ENCODE measurements at places on chromosomes 5 and 9.

GRCh38 chr9:20573023-20573422, 49.3 kb downstream of the MLLT3 start:
- DNase-seq: no peak

- DNase-seq: no peak
Observed at GRCh38 chr5:21140987-21141386, 1153.0 kb upstream of the CDH18 start.

GRCh38 chr5:76325326-76325725, 77.8 kb upstream of the IQGAP2 start:
- no peak for DNase-seq

DNA sequence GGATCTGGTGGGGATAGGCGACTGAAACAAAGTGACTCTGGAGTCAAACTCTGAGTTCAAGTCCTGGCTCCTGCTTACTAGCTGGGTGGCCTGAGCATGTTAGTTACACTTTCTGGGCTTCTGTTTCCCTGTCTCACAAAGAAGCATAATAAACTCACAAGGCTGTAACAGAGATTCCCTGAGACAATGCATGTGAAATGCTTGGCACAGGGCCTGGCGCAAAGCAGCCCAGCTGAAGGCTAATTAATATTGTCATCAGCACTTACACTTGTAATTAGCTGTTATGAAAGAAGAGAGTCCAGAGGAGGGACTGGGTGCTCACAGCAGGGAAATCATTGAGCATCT, 64.1 kb upstream of the SPOCK1 start:
- no peak for DNase-seq

- no peak for DNase-seq
Observed at GRCh38 chr9:92455217-92455616, 27.1 kb downstream of the ASPN start.

DNA sequence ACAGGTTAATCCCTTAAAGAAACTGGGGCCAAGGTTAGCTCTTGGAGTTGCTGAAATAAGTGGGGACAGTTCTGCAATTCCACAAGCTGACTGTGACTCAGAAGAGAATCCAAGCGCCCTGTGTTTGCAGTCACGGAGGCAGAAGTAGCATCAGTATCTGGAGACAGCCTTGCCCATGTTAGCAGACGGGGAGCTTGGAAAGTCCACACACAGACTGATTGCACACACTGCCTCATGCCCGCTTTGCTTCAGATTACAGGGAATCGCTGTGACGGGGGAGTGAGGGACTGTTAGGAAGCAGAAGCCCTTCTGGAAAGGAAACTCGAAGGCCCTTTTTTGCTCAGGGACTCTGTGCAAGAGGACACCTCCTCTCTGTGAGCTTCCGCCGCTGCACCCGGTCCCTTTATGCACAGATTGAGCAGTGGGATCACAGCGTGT, 30.9 kb upstream of the PPP1R26 start:
- DNase-seq: no peak

- no peak for DNase-seq
Observed at GRCh38 chr5:138927979-138928378, 52.8 kb upstream of the LRRTM2 start.

GRCh38 chr5:150765011-150765798, 6.4 kb upstream of the DCTN4 start:
- DNase-seq: no peak

DNA sequence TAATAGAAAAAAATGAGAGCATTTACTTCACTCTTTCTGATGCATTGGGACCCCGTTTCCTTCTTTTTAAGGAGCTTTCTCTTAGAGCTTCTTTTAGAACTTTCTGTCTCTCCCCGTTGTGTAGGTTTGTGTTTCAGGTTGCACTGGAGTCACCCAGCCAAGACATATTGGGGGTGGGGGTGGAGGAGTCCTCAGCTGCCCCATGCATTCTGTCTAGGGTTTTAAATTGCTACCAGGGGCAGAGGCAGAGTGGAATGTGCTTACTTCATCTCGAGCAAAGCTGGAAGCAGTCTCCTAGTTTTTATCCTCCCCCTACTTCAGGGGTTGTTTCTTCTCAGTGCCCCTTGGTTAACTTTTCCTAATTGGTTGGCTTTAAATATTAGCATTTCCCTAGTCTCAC, 9.4 kb downstream of the OR2K2 start:
- no peak for DNase-seq

DNA sequence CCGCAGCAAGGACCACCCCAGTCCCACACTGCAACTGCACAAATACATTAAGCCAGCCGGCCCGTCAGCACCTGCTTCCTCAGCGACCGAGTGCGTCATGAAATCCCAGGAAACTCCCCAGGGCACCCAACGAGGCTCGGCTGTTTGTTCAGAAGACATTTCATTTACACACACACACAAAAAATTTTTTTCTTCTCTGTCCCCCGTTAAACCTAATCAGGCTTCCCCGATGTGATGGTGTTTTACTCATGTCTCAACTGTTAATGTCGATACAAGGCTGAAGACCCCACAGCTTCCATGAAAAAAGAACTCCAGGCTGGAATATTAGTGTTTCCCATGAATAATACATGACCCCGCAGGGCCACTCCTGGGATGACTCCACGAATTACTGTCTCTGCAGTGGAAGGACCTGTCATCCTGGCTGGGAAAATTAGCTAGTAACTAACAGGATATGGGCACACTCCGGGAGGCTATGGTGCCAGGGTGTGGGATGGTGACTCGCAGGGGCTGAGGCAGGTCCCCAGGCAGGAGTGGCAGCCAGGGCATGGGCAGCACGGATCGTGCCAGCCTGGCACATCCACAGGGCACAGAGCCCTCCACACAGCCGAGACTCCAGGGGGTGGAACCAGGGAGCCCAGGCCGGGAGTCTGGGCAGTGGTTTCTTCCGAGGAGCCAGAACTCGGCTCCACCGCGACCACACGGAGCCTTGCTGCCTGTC, 102.4 kb downstream of the VAV2 start:
- no peak for DNase-seq

DNA sequence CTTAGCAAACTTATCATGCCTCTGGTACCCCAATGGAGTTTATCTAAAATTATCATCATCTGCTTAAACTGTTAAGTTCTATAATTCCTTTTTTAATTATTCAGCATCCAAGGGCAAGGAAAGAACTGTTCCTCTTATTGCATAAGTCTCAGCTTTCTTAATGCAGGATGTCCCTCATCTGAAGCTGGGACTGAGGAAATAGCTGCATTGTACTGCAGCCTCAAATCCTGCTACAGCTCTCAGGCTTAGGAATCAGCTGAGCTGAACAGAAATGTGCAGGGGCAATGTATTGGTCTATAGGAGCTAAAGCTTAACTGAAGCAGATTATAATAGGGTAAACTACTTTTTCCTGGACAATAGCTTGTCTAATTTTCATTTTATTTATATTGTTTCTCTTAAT, 48.0 kb downstream of the HAPLN1 start:
- no peak for DNase-seq

DNA sequence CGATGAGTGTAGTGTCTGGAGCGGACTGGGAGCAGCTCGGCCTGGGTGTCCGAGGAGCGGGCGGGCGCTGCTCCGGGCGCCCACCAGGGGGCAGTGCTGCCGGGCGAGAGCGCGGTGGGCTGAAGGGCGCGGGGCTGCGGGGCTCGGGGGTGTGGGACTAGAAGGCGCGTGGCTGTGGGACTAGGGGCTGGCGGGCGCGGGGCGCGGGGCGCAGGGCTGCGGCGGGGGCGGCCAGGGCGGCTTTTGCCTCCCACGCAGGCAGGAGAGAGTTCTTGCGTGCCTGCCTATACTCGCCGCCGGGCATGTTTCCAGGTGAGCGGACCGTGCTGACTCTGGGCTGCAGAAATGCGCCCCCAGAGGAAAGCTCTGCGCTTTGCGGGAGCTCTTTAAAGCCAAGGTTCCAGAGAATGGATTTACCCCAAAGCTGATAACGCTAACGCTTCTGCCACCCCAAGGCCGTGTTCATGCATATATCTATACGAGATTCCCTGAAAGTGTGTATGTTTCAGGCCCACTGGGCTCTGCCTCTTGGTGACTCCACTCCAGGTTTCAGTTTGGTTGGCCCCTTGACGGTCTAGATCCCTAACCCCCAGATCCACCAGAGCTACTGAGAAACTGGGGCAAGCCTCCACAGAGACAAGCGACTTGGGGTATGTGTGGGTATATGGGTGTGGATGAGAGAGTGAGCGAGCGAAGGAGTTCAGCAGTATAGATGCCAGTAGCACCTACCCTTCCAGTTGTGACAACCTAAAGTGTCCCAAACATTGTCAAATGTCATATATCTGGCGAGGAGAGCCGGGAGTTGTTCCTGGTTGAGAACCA, 56.2 kb downstream of the ACER2 start:
- peak; percentile 72 for DNase-seq

GRCh38 chr5:123441408-123441807, 18.2 kb upstream of the CEP120 start:
- DNase-seq: no peak

- no peak for DNase-seq
Observed at GRCh38 chr5:39518516-39518915, 93.7 kb upstream of the DAB2 start.

GRCh38 chr9:127991017-127991756, 10.4 kb upstream of the EEIG1 start:
- DNase-seq: no peak

DNA sequence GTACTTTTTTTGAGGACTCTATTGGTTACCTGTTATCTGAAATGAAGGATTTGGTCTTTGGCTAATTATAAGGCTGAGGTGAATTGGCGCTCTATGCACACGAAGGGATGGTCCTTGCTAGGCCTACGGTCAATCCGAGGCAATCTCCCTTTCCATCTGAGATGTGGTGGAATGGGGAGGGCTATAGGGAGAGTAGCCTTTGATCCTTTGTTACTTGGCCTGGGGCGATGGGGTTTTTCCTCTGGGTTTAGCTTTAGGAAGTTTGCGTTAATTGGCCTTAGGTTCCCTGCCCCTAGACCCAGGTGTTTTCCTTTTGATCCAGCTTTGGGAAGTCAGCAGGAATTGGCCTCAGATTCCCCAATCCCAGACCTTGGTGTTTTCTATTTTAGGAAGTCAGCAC, 102.1 kb upstream of the C9orf72 start:
- no peak for DNase-seq

GRCh38 chr5:135890867-135891266, 4.8 kb downstream of the IL9 start:
- peak; percentile 28 for DNase-seq

GRCh38 chr5:11239261-11240015, 478.4 kb upstream of the DAP start:
- DNase-seq: no peak

DNA sequence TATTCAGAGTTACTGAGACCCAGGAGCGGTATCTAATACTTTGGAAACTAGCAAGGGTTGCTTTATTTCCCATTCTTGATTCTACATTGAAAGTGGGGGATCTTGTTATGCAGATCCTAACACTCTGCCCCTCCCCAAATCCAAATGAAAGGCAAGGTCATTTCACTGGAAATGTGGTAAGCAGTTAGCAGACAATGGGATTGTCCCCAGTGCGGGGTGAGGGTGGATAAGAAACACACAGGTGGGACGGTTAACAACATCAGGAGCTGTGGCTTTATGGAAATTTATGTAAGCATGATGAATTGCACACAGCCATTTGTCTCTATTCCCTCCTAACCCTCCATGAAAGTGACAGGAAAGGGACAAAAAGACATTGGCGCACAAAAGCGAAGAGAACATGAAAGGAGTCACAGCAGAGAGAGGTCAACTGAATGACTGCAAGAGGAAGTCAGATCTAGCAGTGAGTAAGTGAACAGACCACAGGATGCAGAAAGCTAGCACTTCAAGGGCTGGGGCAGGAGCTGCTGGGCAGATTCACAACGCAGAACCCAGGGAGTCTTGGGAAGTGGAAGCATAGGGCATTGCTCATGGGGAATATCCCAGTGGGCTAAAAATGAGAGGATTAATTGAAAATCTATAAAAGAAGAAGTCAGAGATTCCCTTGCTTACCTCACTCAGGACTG, 184.4 kb downstream of the HSD17B3 start:
- DNase-seq: no peak

GRCh38 chr9:125439434-125440272, 178.0 kb downstream of the GAPVD1 start:
- DNase-seq: no peak

DNA sequence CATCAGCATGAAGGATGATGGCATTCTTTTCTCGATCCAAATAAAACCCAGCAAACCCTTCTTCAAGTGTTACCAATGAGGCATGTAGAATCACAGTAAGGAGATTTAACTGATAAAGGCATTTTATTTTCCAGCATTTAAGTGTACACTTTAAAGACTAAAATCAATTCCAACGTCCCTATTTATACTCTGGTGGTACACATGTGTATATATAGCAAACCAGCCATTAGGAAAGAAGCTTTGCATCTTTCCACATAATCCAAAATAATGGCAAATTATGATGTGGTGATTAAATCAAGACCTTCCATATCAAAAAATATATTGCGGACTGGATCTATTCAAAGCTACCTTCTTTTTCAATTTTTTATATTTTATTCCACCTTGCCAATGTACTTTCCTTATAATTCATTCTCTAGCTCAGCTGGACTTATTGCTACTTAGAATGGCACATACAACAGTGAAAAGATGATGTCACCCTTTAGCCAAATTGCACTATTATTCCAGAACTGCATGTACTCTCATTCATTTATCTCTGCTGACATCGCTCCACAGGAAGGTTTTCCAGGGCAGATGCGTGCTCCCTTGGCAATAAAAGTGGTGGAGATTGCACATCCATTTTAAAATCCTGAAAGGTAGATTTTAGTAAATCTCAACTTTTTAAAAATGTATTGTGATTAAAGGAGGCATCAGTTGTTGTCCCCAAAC, 63.3 kb upstream of the SLC30A5 start:
- DNase-seq: no peak

DNA sequence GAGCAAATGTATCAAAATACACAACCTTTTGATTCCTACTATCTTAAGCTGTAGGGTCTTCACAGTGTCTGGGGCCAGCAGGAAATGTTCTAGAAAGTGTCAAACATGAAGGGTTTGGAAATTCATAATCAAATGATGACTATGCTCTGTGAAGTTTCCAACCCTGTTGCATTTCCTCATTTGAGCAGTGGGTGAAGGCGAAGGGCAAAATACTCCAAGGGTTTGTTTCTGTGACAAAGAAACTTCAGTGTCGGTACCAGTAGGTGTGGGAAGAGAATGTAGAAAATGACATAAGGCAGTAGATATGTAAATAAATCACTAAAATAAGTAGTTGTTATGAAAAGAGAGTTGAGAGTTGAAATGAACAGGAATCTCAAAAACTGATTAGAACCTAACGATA, 576 bp downstream of the ALDOB start:
- no peak for DNase-seq

Data from activated CD4-positive, alpha-beta T cell treated with anti-CD3 and anti-CD28 coated beads, Interleukin-2, amount 10 ng/mL, durations not matched to agents 7 days and 5 days (primary cell).